ENCODE measurements at places on chromosomes 11 and 22.

DNA sequence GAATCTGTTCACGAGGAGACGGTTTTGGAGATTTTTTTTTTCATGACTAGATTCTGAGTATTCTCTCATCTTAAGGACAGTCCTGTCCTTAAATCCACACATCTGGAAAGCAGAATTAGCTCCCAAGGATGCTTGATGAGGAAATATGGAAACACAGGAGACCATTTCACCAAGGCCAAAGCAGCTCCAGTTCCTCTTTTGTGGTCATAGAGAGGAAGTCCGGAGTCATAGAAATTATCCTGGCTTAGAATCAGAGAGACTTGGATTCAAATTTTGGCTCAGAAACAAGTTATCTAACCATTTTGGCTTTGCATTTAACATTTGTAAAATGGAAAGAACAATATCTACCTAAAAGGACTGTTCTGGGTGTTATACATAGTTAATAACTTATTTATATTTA is 7.3 kb upstream of the TEAD1 start:
- no peak for DNase-seq

DNA sequence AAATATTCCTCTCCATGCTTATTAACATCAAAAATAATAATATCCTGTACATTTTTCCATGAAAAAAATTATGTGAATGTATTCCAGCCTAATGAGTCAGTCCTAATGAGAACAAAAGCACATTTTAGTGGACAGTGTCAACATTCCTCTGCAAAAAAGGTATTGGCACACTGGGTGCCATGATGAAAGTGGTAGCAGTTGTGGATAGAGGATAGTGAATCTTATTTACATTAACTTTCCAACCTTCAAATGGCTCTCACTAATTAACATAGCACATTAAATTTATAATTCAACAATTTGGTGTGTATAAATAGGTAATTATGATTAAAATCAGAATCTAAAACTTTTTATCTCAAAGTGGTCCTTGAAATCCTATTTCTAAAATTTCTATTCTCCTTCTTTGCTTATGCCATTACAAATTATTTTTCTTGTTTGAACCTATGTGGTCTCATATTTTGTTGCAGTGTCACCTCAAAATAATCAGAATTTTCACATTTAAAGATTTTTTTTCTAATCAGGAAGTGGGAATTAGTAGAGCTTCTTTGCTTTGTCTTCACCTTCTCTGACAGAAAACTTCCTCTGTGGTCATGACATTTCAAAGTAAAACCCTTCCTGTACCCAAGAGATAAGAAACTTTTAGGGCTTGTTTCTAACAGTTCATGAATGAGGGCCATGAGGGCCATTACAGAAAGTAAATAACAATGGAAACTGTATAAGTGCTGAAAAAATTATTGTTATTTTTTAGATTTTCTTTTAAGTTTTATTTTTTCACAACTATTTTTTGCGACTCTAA is 18.7 kb downstream of the SOX6 start:
- no peak for DNase-seq

DNA sequence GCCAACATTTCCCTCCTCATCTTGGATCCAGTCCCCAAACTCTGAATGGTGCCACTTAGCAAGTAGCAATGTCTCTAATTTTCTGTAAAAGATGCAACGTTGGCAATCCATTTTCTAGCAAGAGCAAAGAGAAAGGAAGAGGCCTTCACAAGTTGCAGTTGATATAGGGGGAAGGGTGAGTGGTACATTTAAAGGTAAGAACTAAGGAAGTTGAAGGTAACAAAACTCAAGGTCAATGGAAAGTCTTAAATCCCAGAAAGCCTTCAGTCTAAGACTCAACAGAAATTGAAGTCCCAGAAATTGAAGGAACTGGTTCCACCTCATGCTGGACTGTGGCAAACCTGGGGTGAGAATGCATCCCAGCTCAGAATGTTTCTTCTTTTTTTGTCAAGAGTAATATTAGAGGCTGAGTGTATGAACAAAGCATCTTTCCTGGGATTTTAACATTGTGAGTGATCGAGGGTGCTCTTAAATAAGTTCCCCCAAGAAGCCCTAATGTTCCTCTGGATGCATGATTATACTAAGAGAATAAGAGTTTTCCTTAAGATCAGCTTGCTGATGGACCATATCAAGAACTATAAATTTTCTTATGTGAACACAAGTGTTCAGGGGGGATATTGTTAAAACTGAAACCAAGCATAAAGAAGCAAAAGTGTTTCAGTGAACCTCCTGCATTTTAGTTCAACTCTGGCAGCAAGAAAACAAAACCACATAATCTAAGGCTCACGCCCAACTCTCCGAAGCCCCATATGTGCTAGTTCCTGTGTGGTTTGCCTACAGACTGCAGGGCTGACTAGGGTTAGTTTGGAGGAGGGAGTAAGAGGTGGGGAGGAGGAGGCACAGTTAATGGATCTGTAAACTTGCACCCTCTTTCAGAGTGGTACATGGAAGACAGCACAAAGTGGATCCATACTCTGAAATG is at the start of gene GRAP2:
GRAP2 (plus strand) TSS at position 779 of the 922 bp plus-strand sequence. CDS start 46,023 bp downstream, outside the sequence.
- DNase-seq = no peak

GRCh38 chr11:35380603-35381002 is 38.8 kb downstream of the SLC1A2 start:
- DNase-seq = no peak

Measured in activated CD8-positive, alpha-beta memory T cell treated with anti-CD3 and anti-CD28 coated beads for 1 hour (primary cell).